ENCODE measurements at places on chromosomes 12 and 14.
A peak's percentile ranks its signal among the peaks of the same experiment; 100 is the strongest.

DNA sequence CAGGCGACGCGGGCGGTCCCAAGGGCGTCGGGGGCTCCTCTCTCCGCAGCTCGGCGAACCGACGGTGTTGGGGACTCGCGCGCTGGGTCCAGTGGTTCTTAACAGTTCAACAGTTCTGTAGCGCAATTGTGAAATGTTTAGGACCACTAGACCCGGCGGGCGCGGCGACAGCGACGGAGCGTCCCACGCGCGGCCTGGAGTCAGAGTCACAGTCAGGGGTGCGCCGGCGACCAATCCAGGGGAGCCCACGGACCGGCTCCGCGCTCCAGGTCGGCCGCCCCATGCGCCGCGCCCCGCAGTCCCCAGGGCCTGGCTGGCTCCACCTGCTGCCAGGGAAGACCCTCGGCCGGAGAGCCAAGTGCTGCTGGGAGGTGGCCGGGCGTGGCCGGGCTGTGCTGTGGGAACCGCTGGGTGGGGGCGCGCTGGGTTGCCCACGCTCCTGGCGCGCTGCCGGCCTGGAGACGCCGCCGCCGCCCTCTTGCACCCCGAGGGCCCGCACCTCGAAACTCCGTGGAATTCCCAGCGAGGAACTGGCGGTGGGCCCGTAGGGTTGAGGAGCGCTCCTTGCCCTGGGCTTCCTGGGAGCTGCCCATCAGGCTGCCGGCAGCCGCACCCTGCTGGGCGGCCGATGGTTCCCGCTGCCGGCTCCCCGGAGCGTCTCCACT is 20.9 kb upstream of the KIF26A start:
- no peak for DNase-seq

DNA sequence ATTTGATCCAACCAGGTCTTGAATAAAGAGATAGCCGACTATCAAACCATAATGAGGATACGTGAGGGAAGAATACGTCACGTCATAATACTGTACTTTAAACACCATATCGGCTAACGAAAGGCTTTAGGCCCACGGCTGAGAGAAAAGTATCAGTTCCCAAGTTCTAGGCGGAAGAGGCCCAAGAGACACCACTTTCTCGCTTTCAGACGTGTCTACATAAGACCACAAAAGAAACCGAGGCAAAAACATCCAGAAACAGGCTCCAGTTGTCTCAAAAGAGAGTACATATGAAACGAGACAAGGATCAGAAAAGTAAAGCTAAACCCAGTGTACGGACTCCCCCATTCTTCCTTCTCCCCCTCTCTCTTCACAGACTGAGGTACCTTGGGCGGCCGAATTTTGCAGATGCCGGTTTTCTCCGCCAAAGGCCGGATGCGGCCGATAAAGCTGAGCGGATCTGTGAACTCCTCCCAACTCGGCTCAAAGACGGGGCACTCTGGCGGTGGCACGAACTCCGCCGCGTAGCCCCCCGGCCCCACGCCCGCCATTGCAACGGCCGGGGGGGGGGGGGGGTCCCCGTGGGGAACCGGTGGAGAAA is 479 bp downstream of the KDM5A start:
- DNase-seq = no peak

DNA sequence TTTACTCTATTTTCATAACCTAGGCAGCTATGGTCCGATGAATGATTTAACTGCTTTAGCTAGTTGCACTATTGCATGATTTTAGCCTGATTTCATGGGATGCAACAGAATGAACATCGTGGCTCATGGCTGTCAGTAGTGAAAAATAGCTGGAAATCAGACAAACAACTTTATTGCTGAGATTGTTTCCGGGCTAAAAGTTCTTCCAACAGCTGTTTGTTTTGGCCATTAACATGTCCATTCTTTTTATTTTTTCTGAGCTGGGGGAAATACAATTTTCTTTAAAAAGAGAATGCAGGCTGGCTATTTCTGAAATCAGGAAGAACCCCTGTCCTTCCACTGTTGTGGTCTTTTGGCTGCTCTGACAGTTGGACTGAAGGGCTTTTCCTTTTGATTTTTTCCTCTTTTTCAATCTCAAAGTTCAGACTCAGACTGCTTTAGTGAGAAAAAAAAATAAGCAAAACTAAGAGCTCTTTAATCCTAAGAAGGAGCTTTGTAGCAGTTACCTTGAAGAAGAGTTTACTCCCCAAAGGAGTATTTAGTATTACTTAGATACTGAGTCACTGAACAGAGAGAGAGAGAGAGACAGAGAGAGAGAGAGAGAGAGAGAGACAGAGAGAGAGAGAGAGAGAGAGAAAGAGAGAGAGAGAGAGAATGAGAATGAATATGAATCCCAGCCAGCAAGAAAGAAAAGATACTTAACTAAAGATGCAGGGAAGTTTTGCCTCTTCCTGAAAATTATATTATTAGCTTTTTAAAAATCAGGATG is at the start of gene NAV3:
TSS of gene NAV3 (plus strand) at position 312 of the 769 bp plus-strand sequence. CDS start 568 bp downstream, outside the sequence.
- DNase-seq = no peak

DNA sequence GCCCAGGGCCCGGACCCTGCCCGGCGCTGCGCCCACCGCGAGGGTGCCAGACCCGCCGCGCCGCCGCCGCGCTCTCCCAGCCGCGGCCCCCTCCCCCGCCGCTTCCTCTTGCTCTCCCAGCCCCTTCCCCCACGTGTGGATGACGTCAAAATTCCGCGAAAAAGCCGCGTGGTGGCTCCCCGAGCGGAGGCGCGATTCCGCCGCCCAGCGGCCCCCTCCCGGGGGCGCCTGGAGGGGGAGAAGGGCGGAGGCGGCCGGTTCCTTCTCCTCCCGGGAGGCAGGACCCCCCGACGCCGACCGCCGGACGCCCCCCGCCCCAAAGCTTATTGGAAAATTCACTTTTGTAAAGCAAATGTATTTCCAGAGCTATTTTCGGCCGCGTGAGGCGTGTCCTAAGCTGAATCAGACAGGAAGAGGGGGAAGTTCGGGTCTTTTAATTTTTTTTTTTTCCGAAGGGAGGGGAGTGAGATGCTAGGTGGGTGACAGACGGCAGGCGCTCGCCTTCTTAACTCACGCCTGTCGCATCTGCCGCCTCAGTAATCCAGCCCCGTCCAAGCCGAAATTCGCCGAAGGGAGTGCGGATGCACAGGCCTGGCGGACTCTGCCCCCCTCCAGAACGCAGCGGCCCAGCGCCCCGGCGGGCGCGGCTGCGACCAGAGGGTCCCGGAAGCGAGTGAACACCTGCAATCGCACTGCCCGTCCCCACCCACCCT is 4.1 kb upstream of the CCND2 start:
- DNase-seq = peak; percentile 87

GRCh38 chr14:28754209-28754985 is 12.2 kb upstream of the FOXG1 start:
- DNase-seq = no peak

GRCh38 chr14:103880348-103881267 is 33.2 kb upstream of the PPP1R13B start:
- no peak for DNase-seq

GRCh38 chr12:131909752-131910219 is 15.4 kb downstream of the ULK1 start:
- no peak for DNase-seq

All from stimulated activated naive B cell treated with anti-CD40 and anti-IgM and Interleukin-4, amounts not matched to agents 10 μg/mL and 1 μg/mL and 100 μg/mL, for 72 hours (primary cell).